ENCODE measurements at places on chromosomes 2 and 18.

DNA sequence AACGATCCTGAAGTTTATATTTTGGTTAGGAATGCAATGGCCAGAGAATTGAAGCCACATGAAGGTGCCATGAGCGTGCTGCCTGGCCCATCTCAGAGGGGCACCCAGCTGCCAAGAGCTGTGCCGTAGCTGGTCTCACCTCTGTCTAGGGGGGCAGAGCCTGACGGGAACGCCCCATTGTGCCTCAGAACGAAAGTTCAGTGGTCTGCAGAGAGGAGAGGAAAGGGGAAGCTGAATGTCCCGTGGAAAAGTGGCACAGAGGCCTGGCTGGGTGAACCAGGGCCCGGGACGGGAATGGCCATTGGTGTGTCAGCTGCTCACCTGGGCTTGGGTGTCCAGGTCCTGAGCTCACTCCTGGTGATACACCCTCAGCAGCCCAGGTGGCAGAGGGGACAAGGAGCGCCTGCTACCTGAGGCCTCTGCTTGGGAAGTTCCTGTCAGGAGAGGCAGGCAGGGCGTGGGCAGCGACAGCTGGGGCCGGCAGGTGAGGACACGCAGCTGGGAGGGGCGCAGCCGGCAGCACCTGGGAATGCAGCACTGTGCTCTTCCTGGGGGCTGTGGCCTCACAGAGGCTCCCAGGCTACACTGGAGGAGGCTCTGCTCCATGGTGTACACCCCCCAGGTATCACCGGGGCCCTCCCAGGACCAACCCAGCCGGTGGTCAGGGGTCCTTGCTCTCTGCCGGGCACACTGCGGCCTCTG is 67.3 kb downstream of the PARD6G start:
- no peak for DNase-seq

DNA sequence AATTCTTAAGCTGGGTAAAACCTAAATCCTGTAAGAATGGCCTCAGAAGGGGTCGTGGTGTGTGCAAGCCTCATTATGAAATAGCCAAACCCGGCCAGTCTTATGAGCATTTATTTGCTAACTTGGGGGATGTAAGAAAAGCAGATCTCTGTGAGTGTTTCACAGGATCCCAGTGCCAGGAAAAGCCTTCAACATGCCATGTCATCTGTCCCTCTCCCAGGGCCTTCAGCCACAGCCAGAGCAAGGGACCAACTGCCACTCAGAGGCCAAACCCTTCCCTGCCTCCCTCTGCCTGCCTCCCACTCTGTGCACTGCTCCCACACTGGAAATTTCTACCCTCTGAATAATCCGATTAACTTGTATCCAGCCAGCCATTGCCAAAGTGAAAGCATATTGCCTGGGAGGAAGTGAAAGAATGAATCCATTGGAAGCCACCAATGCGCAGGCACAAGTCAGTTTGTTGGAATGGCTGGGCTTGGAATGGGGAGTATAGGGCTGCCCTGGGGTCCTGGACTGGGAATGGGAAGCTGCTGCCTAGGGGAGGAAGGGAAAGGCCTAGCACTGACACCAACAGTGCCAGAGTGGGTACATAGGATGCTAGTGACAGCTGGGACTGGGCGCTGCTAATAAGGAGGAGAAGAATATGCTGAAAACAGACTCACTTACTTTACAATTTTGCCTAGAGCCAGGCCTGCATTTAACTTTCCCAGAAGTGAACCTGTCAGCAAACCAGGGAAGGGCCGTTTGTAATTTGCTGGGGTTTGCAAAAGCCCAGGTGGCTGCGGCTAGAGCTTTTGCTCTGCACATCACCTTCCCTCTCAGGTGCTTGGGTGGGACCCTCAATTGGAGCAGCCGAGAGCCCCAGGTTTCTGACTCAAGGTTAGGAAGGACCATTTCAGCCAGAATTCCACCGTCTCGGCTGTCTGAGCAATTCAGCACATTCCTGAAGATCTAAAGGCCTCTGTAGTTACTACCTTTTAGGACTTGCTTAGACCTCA is 146.6 kb upstream of the NCK2 start:
- DNase-seq: no peak

GRCh38 chr2:41500895-41501294 is 546.9 kb upstream of the PKDCC start:
- DNase-seq: no peak

DNA sequence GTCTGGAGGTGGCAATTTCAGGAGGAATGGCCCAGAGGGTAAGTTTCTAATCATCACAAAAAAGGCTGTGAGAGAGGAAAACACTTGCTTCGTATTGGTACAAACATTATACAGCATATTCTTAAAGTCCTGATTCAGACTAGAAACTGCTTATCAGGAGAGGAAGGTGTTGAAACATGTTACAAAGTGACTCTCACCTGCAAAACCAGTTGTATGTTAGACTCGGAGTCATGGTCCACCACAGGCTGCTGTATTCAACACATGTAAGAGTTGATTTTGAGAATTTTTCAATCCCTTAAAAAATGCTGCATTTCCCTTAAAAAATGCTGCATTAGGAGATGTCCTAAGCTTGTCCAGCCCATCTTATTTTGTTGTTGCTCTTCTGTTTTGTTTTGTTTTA is 61.5 kb downstream of the MBP start:
- no peak for DNase-seq

DNA sequence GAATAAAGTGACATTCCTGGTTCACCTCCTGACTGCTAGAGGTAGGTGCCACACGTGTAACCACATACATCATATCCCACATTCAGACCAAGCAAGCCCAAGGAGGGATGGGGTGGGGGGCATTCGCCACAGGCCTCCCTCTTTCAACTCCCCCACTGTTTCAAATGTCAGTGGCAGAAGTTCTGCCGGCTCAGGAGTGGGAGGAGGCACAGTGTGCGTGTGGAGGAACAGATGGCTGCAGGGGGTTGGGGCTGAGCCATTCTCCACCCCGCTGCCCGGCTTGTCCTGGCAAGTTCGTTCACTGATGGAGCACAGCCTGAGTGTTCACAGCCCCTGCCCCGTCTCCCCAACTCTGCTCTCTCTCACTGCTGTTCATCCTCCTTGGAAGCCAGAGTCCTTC is 75.4 kb upstream of the TANC1 start:
- DNase-seq: no peak
